ENCODE measurements at places on chromosomes 6 and 20.

GRCh38 chr20:31869942-31870725 lies at the start of the genes DUSP15 and TTLL9:
DUSP15 (minus strand) TSS chr20:31870527; CDS start chr20:31870337, 190 bp downstream.
TTLL9 (plus strand) TSS chr20:31870634; CDS start chr20:31871127, 493 bp downstream.
- peak; percentile 85 for DNase-seq

DNA sequence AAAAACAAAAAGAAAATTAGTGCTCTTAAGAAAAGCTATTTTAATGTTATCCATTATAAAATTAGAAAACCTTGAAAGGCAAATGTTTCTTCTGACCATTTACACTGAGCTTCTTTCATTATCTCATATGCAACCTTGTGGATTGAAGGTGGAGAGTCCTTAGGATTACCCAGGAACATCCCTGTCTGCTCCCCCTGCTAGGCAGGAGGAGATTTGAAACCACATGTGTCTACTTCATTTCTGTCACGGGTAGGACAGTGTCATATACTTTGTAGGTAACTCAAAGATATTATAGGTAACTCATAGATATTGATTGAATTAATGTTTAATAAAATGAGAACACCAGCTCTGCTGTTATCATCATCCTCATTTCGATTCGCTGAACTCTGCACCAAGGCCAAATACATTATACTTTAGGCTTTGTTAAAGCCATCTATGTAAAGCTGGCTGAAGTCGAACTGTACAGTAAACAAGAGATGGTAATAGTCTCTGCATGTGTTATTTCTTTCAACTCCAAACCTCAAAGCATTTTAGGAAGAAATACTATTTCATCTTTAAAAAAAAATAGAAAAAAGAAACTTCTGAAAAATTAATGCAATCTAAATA lies 49.5 kb downstream of the HDAC2 start:
- DNase-seq: no peak

DNA sequence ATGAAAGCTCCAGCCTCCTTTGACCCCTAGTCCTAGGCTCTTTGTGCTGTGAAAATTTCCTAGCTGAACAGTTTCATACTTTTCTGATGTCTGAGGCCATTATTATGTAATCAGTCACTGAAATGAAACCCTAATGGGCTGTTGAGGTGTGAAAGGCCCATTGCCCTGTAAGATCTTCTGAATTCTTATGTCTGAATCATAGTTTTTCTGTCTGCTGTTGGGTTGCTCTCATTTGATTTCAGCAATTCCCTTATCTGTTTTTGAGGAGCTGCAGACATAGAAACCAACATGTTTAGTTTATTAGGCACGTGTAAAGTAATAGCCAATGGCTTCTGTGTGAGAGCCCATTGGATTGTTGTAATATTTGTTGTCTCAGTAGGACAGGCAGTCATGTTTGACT lies 118.1 kb downstream of the EYA4 start:
- no peak for DNase-seq

- DNase-seq: no peak
These were observed 3.8 kb downstream of the NCOA7 start for GRCh38 chr6:125794342-125795137.

- no peak for DNase-seq
These were observed 238.1 kb downstream of the LAMA2 start for GRCh38 chr6:129120856-129121638.

GRCh38 chr20:62624325-62624690 lies 18.0 kb upstream of the SLCO4A1 start:
- no peak for DNase-seq

GRCh38 chr6:169166896-169167580 lies 86.6 kb downstream of the THBS2 start:
- DNase-seq: no peak

DNA sequence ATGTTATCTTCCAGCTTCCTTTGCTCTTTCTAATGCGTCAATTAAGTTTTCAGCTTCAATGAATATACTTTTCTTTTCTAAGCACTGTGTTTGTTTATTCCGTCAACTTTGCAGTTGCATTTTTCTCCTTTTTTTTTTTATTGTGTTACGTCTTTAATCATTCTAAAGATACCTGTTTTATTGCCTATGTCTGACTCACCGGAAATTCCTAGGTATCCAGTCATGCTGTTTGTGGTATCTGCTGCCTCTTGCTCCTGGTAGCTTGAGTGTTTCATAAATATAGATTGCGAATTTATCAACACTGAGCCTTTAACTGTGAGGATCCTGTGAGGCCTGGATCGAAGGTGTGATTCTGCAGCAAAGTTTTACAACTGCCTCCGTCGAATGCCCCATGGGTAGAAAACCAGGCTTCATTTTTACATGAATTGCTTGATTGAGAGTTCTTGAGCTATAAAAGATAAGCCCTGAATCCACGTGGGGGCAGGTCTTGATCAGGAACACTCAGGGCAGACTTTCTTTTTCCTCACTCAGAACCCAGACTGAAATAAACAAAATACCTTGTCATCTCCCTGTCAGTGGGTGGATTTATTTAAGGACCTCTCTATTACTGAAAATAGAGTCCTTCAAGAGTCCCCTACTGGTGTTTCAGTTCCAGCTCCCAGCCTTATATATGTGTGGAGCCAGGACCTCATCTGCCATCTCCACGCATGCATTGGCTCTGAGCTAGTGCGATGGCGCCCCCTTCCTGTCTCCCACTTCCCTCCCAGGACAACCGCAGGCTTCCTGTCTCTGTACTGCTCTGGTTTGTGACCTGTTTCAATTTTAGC lies 60.1 kb upstream of the LRRC1 start:
- no peak for DNase-seq

GRCh38 chr6:170148709-170149470 lies 142.0 kb downstream of the DLL1 start:
- DNase-seq: no peak

GRCh38 chr20:44253528-44253927 lies 6.4 kb downstream of the GDAP1L1 start:
- DNase-seq: no peak

DNA sequence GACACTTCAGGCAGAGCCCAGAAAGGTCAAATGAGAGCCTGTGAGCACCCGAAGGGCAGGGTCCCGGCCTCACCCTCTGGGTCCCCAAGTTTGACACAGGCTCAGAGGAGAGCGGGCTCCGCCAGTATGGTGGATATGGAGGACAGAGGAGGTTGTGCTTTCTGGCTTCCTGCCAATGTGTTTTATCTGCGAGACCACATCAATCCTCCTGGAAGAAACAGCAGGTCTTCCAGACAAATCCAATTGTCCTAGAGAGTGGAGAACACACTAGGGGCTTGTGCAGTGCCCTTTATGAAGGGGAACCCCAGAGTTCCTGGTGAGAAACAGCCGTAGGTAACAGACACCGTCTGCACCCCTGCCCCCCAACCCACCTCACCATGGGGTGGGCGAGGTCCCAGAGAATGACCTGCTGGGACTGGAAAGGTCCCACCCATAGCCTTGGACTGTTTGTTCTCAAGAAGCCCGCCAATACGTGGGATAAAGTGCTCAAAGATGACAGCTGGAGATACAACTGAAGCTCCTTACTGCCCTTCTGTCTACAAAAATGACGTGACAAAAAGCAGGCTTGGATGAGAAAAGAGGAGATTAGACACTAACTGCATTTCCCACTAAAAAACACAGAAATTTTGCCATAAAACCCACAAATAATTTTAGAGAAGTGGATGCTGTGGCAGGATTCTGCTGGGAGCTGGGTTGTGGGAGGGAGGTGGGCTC lies 23.9 kb upstream of the SSTR4 start:
- no peak for DNase-seq

DNA sequence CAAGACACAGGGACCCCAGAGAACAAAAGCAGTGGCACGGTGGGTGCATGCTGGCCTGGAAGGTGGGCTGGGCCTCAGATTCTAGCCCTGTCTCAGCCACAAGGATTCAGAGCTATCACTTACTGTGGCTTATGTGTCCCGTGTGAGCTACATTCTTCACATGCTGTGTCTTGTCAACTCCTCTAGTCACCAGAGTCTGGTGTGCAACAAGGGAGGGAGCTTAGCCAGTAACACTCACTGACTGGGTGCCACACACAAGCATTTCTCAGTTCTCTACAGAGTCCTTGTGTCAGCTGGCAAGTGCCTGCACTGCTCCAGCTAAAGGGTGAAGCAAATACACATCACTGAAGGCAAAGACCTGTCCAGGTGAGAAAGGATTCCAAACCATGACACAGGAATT lies 186.9 kb upstream of the CDYL start:
- DNase-seq: no peak

GRCh38 chr6:156782691-156783320 lies 5.6 kb downstream of the ARID1B start:
- DNase-seq: no peak

DNA sequence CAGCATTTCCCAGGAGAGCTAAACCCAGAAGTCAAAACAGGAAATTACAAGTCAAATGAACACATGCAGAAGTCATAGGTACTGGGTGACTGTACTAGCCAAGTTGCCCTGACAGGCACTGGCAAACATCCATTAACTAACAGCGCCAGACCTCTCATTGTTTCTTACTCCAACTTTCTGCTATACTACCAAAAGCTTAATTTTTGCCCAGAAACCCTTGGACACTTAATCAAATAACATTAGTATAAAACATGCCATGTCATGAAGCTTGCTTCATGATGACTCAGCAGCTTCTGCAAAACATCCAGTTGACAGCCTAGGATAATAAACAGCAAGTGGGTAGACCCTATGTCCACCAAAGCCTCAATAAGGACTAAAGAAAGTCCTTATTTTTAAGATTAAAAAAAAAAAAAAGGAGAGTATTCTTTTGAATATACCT lies 3.5 kb downstream of the NUP153 start:
- DNase-seq: no peak

DNA sequence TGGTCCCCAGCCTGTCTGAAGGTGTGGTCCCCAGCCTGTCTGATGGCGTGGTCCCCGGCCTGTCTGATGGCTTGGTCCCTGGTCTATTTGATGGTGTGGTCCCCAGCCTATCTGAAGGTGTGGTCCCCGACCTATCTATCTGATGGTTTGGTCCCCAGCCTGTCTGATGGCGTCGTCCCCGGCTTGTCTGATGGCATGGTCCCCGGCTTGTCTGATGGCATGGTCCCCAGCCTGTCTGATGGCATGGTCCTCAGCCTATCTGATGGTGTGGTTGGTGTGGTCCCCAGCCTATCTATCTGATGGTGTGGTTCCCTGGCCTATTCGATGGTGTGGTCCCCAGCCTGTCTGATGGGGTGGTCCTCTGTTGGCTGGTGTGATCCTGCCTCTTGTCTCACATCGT lies 18.2 kb upstream of the MRGBP start:
- no peak for DNase-seq

- no peak for DNase-seq
These were observed 872.4 kb upstream of the SLC35B3 start for GRCh38 chr6:9307786-9308185.

DNA sequence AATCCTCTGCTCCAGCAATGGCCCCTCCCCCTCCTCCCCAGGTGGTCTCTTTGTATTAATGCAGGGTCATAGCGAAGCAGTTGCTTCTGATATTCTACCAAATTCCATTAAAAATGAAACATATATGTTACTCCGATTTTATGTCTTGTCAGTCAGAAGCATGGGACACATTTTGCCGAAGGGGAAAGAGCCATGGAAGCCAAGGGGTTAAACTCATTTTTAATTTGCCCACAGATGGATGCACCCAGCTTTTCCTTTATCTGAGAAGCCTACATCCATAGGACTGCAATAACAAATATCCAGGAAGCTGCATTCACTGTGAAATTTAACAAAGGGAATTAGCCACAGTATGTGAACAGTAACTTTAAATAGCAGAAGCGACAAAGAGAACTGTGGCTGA lies 688.2 kb downstream of the QKI start:
- DNase-seq: no peak

DNA sequence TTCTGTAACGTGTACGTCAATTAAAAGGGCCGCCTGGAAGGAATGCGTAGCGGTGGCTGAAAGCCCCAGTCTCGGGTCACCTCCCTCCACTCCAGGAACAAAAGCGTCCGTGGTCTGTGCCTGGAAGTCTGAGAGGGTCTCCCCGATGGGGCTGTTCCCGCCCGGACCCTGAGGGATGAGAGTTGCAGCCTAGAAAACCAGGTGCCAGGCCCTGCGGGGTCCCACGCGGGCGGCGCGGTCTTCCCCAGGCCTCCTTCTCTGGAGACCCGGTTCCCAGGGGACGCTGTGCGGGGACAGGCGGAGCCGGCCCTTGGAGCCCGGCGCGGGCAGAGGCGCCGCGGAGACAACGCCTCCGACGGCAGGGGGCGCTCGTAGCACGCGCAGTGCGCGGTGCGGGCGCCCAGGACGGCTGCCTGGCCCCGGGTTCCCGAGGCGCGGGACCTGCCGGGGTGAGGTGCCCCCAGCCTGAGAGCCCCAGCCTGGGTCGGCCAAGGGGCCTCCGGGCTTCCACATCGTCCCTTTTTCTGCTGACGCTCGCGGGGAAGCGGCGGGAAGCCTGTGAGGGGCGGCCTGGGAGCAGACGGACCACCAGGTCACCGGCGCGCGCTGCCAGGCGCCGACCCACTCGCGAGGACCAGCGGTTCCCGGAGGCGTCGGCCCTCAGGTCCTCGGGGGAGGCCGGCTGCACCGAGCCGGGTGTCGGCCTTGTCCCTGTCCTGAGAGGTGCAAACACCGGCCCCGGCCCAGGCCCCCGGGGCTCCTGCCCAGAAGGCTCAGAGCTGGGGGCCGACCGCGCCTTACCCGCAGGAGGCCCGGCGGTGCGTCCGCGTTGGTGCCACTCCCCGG lies 5.3 kb upstream of the FOXC1 start:
- peak; percentile 32 for DNase-seq

- DNase-seq: no peak
These were observed 17.1 kb upstream of the TGM6 start for GRCh38 chr20:2363587-2363986.

GRCh38 chr20:12093057-12093796 lies 175.5 kb downstream of the BTBD3 start:
- DNase-seq: no peak

GRCh38 chr20:36684747-36685146 lies 38.8 kb upstream of the SLA2 start:
- no peak for DNase-seq

GRCh38 chr20:26163890-26164289 lies 467.2 kb upstream of the ZNF337 start:
- no peak for DNase-seq

DNA sequence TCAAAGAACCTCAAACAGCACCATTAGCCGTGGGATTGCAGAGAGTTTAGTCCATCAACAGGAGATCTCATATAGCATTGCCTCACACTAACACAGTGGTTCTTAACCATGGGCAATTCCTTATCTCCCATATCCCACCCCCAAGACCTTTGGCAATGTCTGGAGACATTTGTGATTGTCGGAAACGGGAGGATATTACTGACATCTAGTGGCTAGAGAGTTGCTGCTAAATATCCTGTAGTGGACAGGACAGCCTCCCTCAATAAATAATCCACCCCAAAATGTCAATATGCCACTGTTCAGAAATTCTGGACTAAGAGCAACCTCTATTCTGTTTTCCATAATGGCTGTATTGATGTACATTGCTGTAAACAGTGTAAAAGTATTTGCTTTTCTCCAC lies 210.1 kb upstream of the CCN2 start:
- no peak for DNase-seq

GRCh38 chr20:51542571-51543421 lies at the start of gene NFATC2:
NFATC2 (minus strand) TSS chr20:51542719; CDS start chr20:51542499, 220 bp downstream.
- DNase-seq: peak; percentile 22

GRCh38 chr6:26380256-26380655 lies 2.7 kb upstream of the BTN2A2 start:
- no peak for DNase-seq

GRCh38 chr6:96197241-96197640 lies 181.5 kb downstream of the FUT9 start:
- DNase-seq: no peak

Data from hypothalamus (tissue), 51 donors.